ENCODE measurements at places on chromosomes 4 and X. TPM values are rescaled to one million over a fixed set of nuclear protein-coding genes. Genes with fewer than 3 reads are reported as not detected.

DNA sequence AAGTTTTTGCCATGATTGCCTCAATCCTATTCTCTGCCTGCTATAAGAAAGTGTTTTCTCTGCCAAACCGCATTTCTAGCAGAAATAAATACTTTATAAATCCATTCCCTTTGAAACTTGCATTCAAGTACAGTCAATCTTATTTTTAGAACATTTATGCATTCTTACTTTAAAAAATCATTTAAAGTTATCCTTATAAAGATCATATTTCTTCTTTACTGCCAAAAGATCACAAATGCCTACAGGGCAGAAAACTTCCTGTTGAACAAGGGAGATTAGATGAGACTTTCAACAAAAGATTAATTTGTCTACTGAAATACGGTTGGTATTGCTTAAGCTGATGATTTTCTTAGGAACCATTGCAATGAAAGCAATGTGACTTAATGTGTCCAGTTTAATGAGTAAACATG is 207.2 kb upstream of the SLIT2 start:
- no peak for DNase-seq

GRCh38 chr4:46388857-46389256 is 1.1 kb downstream of the GABRA2 start:
- DNase-seq: no peak

- DNase-seq: no peak
Observed at GRCh38 chrX:1398431-1399340, 6.8 kb upstream of the SLC25A6 start.

DNA sequence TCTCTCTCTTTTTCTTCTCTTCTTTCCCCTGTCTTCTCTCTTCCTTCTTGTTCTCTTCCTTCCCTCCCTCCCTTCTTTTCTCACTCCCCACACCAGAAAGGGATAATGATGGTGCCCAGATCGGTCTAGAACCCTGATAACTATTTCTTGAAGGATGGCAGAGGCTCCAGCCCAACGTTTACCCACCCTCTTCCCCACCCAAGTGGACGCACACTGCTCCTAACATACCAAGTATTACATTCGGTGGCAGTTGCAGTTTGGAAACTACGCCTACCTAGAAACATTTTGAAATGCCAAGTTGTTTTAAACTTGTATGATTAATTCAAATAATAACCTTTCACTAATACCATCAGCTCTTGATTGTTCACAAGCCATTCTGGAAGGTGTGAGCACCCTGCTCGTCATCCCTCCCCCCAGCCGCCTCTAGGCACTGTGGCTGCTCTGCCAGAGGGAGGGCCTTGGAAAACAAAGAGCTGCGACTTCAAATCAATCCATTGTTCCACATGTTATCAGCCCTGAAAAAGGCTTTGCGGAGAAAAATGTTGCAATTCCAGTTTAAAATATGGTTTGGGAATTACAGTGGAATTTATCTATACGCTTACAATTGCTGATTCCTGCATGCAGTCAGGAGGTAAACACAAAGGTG is 1017.5 kb upstream of the TENM3 start:
- no peak for DNase-seq

- no peak for DNase-seq
Observed at GRCh38 chrX:46407753-46408130, 137.5 kb downstream of the ZNF674 start.

DNA sequence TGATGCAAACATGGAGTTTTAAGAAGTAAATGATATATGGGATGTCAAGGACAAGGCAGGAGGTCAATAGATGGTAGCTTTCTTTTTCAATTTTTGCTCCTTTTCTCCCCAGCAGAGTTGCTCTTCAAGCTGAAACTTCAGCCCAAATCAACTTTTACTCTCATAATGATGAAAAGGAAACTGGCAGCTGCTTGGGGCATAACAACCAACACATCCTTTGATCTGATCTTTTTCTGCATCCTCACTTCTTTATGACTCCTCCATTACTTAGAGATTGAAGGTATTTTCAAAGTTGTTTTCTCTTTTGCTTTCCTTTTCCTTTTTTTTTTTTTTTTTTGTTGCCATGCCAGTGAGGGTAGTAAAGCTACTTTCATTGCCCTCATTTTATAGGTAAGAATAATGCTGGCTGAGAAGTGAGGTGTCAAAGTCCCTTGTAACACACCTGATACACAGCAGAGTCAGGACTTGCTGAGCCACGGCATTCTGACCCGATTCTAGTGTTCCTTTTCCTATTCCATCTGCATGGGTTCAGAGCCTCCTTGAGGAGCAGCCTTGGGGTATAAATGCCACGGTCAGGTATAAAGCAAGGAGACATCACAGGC is 26.9 kb downstream of the SLC2A9 start:
- DNase-seq: no peak

GRCh38 chr4:55218041-55218440 is 92.6 kb upstream of the KDR start:
- DNase-seq: no peak

- no peak for DNase-seq
Observed at GRCh38 chrX:138287205-138287877, 424.2 kb downstream of the FGF13 start.

DNA sequence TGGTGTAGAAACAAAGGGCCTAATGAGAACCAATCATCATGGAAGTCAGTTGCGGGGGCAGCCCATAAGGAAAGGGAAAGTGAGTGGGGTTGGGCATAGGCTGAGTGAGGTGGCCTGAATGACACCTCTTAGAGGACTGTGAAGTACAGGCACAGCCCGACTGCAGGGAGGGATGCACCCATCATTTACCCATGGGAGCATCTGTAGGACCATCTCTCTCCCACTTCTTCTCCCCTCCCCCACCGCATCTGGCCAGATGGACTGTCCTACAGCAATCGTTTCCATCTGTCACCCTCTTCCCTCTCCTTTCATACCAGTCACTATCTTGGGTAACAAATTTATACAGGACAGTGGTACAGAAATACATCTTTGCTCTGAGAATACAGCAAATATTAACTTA is 4.2 kb downstream of the STBD1 start:
- DNase-seq: no peak

DNA sequence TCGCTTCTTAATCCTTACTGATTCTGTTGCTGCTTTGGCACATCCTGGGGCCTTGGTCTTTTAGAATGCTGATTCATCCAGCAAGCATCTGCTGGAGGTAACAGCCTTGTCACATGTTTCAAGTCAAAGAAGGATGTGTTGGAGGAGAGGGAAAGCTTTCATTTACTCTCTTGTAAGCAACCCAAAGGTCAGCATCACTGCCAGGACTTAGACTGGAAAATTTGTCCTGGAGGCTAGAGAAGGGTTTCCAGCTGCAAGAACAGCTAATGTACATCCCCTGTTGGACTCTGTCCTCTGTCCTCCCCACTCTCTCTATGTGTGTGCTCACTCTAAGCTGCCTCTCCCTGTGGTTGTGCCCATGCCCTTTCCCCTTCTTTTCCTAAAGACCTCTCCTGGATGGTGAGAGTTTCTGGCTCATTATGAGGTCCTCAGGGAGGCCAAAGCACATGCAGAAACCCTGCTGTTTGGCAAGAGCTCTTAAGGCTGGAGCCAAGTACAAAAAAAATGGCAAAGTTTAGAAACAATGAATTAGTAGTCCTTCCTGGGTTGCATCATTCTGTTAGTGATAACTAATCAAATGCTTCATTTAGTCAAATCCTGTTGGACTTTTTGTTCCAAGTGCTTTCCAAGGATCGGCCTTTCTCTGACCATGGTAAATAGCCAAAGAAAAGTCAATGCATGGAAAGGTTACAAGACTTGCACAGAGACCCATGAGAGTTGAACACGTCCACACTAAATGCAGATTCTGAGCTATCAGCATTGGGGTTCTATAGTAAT is 13.4 kb upstream of the SRPX start:
- no peak for DNase-seq

Gene MAOA
- polyA plus RNA-seq: 54.2 TPM

Gene DDIT4L
- polyA plus RNA-seq: 0.69 TPM

Gene VCX2
- polyA plus RNA-seq: not detected

Gene TSPAN7
- 48.4 TPM for polyA plus RNA-seq

Data from left lung (tissue), 14 donors.